Hippocampal formation (tissue), 2 donors: ENCODE measurements at places on chromosomes 16 and 17.

- no peak for DNase-seq
Observed at GRCh38 chr16:70705056-70705455, 19.2 kb upstream of the MTSS2 start.

DNA sequence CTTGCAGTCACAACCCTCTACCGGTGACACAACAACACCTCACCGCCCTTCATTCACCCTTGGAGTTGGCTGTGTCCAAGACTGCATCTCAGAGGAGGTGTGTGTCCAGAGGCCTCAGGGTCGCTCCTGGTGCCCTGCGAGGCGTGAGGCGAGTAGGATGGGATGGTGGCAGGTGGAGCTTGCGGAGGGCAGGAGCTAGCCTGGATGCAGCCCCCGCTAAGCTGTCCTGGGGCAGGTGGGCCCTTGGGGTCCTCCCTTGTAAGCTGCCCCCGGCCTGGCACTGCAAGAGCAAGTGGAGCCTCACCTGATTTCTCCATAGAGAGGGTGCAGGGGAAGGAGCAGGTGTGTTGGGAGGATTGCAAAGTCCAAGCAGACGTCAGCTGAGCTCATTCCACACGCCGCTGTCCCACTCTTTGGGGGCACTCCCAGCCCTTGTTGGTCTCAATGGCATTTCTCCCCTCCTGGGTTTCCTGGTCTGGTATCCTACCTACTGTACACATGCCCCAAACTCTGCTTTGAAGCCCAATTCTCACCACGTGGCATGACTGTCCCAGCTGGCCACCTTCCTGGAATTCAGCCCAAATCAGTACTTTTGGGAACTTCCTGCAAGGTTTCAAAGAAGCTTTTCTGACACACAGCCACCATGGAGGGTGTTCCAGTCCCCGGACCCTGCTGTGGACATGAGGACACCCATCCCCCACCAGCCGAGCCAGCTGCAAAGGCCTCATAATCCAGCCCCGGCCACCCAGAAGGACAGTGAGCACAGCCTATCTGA, 18.1 kb upstream of the ICAM2 start:
- no peak for DNase-seq

GRCh38 chr17:38577244-38577643, 28.5 kb downstream of the SRCIN1 start:
- no peak for DNase-seq

DNA sequence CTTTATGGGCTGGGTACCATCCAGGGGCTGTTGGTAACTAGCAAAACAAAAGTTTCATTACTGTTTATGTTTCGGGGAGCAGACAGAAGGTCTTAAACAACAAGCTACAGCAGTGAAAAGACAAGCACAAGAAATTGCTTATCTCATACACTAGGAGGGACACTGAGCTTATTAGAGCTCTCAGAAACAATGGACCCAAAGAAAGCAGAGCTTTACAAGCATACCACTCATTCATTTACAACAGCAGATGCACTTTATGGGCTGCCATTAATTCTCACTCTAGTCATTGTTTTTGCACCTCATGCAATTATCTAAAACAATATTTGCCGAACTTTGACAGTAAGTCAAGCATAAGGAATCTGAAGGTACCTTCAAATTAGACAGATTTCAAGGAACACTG, 10.0 kb downstream of the KRT16 start:
- DNase-seq, result no peak

- DNase-seq, result no peak
Observed at GRCh38 chr17:50642722-50643656, 8.3 kb downstream of the ABCC3 start.

DNA sequence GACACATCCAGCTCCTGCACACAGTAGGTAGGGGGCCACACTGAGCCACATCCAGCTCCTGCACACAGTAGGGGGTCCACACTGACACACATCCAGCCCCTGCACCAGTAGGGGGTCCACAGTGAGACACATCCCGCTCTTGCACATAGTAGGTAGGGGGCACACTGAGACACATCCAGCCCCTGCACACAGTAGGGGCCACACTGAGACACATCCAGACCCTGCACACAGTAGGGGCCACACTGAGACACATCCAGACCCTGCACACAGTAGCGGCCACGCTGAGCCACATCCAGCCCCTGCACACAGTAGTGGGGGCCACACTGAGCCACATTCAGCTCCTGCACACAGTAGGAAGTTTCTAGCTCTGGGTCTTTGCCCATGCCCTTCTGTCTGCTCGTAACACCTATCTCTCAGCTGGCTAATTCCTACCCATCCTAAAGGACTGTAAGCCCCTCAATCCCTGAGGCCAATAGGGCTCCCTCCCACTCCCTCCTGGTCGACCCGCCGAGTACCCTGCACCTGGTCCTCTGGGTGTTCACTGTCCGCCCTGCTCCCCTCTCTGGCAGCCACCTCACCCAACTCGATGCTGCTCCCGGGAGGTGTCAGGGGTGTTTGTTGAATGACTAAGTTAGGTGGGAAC, 9.4 kb upstream of the ATP2A3 start:
- no peak for DNase-seq

- peak; percentile 40 for DNase-seq
Observed at GRCh38 chr17:64320613-64321553, 57.8 kb upstream of the TEX2 start.

GRCh38 chr17:14143688-14144087, 74.4 kb downstream of the COX10 start:
- no peak for DNase-seq

DNA sequence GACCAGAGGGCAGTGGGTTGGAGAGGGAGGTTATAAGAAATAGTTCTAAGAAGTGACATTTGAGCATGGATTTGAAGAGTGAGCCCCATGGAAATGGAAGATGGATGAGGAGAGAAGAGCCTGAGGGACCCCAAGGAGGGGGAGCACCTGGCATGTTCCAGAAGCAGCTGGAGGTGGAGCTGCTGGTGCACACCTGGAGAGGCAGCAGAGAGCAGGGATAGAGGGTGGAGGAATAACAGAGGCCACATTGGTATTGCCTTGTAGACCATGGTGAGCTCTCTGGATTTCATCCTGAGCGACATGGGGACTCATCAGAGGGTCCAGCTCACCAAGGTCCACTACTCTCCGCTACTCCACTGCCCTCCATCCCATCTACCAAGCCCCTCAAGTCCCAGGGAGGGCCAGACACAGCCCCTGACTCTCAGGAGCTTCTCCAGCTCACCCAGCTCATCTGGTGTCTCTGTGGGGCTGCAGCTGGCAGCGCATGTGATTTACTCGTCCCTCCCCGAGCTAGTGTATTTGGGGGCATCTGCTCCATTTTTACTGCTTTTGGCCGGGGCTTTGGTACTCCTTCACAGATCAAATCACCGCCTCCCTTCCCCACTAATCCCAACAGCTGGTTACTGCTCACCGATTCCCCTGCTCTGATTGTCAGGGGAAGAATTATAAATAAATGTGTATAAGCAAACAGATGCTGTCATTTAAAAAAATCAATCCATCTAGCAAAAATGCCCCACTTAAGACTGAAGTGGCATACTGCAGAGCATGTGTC, 22.1 kb upstream of the KDM8 start:
- DNase-seq, result no peak

DNA sequence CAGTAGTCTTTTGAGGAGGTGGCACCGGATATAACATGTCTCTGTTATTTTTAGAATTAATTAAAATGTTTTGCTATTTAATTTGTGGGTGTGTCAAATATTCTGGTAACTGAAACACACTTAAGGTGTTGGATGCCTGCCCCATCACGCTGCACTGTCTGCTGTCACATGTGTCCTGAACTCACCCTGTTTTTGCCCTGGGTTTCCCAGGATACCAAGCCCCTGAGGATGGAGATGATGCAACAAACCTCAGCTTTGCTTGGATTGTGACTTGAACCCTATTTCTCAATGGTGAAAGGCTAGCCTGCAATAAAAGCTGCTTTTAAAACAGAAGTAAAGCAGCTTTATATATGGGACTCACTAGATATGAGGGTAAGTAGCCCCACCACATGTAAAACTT, 11.5 kb upstream of the DUSP14 start:
- no peak for DNase-seq
